ENCODE measurements at places on chromosomes 16 and 17.
A peak's percentile ranks its signal among the peaks of the same experiment; 100 is the strongest.

- no peak overlapping the region for H3K4me3 ChIP-seq
- H3K36me3 ChIP-seq = peaks cover 6% of the 10 kb centered on the region
- H3K27me3 ChIP-seq = no peaks in the 10 kb centered on the region
- H3K27ac ChIP-seq = no peak overlapping the region
Measured at GRCh38 chr17:78419970-78420815, 41.7 kb downstream of the PGS1 start.

GRCh38 chr16:49116873-49117272, 164.8 kb downstream of the CBLN1 start:
- H3K4me3 ChIP-seq = no peak overlapping the region
- H3K27me3 ChIP-seq = no peaks in the 10 kb centered on the region
- H3K36me3 ChIP-seq = no peaks in the 10 kb centered on the region
- H3K4me1 ChIP-seq = no peaks in the 10 kb centered on the region
- DNase-seq = peak; percentile 16

DNA sequence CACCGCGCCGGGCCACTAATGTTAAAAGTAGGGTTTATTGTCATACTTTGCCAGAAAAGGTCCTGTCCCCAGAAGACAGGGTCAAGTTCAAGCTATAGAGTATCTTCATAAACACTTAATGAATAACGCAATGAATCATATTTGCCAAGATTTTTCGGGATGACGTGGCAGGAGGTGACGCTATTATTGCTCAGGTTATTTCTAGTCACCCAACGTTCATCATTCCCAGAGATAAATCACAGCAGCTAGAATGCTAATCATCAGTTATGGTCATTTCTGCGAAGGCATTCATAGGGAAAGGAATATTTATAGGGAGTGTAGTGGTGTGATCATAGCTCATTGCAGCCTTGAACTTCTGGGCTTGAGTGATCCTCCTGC, 2.0 kb downstream of the TMC5 start:
- peaks cover 3% of the 10 kb centered on the region for H3K4me1 ChIP-seq
- no peaks in the 10 kb centered on the region for H3K36me3 ChIP-seq
- H3K27ac ChIP-seq = no peak overlapping the region
- DNase-seq = no peak
- no peaks in the 10 kb centered on the region for H3K27me3 ChIP-seq

DNA sequence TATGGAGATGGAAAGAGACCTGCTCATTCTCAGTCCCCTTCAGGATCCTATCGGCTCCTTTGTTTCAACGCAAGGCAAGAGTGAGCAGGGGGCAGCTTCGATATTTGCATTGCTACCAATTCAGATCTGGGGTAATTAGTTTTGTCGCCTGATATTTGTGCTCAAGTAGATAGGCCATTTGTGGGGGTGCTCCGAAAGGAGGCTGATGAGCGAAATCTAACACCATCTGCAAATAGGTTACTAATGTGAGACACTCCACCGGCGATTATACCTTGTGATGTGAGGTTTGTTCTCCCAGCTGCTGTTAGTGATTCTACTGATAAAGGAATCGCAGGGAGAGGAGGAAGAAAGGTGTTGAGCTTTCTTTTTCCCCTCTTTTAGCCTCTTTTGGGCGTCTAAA, 31.5 kb downstream of the WSCD1 start:
- no peaks in the 10 kb centered on the region for H3K36me3 ChIP-seq
- H3K27ac ChIP-seq = no peak overlapping the region
- H3K4me1 ChIP-seq = peaks cover 4% of the 10 kb centered on the region
- peak; percentile 82 for DNase-seq
- no peaks in the 10 kb centered on the region for H3K27me3 ChIP-seq

DNA sequence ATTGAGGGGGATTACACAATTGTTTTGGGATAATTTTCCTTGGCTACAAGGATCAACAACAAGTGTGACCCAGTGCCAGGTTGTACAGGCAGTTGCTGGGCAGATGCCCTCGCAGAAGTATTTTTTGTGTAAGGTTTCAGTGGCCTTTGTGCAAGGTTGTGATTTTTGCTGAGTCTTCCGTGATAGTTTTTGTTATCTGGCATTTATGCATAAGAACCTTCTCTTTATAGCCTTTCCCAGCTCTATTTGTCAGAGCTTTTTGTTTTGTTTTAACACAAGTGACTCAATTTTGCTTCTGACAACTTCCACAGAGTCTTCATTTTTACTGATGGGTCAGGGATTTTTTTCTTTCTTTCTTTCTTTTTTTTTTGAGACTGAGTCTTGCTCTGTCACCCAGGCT, 6.7 kb upstream of the PRPSAP1 start:
- no peak overlapping the region for H3K4me3 ChIP-seq
- no peaks in the 10 kb centered on the region for H3K27me3 ChIP-seq
- H3K27ac ChIP-seq = no peak overlapping the region
- no peak for DNase-seq
- H3K36me3 ChIP-seq = no peaks in the 10 kb centered on the region

DNA sequence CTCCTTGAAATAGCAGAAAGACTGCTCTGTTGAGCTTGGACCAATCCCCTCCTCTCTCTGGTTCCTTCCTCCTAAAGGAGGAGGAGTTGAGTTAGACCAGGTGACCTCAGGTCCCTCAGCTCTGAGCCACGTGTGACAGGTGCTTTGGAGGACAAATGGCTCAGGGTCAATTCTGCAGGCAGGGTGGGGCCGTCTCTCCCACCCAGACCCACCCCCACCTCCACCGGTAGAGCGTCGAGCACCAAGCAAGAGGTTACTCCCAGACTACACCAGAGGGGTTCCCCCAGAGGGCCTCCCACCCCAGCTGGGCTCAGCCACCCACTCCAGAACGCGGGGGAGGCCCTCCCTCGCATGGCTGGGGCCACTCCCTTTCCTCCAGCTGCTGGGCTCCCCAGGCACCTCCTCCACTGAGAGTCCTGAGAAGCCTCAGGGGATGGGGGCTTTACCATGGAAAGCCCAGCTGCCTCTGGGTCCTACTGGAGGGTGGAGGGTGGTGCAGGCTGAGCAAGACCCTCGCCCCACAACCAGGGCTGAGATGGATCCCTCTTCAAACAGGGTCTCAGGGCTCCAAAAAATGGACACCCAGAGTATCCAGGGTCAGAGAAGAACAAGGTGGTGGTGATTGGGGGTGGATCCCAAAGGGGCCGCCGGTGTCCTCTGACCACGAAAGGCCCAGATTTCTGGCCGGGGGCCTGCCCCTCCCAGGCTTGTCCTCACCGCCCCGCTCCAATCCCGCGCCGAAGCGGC, 7.6 kb downstream of the MYO1C start:
- peak overlapping the region; percentile 13 for H3K4me3 ChIP-seq
- peak; percentile 91 for DNase-seq
- peaks cover 3% of the 10 kb centered on the region for H3K36me3 ChIP-seq
- H3K27ac ChIP-seq = peak overlapping the region; percentile 92

GRCh38 chr16:57143149-57143921, 42.5 kb downstream of the PSME3IP1 start:
- H3K36me3 ChIP-seq = no peaks in the 10 kb centered on the region
- H3K27ac ChIP-seq = no peak overlapping the region
- peaks cover 5% of the 10 kb centered on the region for H3K4me1 ChIP-seq
- H3K27me3 ChIP-seq = no peaks in the 10 kb centered on the region
- DNase-seq = no peak

GRCh38 chr16:67884-68789, 4.3 kb downstream of the RHBDF1 start:
- H3K4me1 ChIP-seq = peaks cover 17% of the 10 kb centered on the region
- no peak overlapping the region for H3K27ac ChIP-seq

- H3K27me3 ChIP-seq = no peaks in the 10 kb centered on the region
- no peaks in the 10 kb centered on the region for H3K4me1 ChIP-seq
- no peak overlapping the region for H3K4me3 ChIP-seq
Measured at GRCh38 chr16:10787304-10787703, 31.3 kb downstream of the TVP23A start.

DNA sequence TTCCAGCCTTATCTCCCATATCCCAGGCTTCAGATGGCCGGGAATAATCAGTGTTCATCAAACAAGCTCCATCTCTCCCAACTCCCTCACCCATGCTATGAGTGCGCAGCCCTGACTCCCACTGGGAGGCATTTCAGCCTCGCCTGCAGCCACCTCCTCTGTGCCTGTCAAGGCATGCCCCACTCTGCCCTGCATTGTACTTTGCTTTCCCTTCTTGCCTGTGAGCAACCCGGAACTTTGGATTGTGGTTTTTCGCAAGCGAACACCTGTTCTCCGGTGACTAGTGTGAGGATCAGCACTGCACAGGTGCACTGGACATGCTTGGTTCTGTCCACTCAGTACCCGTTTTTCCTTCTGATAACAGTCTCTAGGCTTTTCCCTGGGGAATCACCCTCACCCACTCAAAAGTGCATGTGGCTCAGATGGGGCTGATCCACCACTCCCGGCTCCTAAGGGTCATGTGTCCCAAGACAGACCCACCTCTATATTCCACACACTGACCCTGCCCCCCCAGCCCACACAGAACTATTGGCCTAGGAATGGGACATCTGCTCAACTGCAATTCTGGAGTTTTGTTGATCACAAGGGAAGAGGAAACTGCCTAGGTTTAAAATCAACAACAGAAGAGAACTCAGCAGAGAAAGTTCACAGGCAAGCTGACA, 9.1 kb downstream of the CHST6 start:
- no peaks in the 10 kb centered on the region for H3K27me3 ChIP-seq
- H3K4me3 ChIP-seq = no peak overlapping the region
- no peak for DNase-seq
- H3K27ac ChIP-seq = no peak overlapping the region
- no peaks in the 10 kb centered on the region for H3K4me1 ChIP-seq
- no peaks in the 10 kb centered on the region for H3K36me3 ChIP-seq

- H3K27ac ChIP-seq = no peak overlapping the region
- H3K4me3 ChIP-seq = no peak overlapping the region
- peaks cover 18% of the 10 kb centered on the region for H3K4me1 ChIP-seq
- no peaks in the 10 kb centered on the region for H3K27me3 ChIP-seq
Measured at GRCh38 chr17:78276098-78276887, 44.9 kb downstream of the TMEM235 start.

GRCh38 chr16:2015117-2015946, 4.3 kb upstream of the NPW start:
- H3K36me3 ChIP-seq = no peaks in the 10 kb centered on the region
- peaks cover 9% of the 10 kb centered on the region for H3K27me3 ChIP-seq
- no peak overlapping the region for H3K4me3 ChIP-seq
- H3K27ac ChIP-seq = no peak overlapping the region

Measured in mesendoderm (in vitro differentiated cells).